ENCODE measurements at places on chromosomes 3 and 15.

DNA sequence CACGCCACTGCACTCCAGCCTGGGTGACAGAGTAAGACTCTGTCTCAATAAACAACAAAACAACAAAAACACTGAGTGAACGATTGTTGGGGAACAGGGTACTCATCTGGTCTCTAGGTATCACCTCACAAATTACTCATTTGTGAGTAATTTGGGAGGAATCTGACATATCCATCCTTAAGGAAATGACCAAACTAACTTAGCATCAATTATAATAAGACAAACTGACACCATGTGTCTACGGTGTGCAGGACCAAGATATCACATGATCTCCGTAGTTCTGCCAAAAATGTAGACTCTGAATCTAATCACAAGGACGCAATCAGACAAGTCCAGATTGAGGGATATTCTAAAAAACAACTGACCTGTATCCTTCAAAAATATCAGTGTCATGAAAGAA is 12.0 kb upstream of the DAPK2 start:
- no peak for DNase-seq

DNA sequence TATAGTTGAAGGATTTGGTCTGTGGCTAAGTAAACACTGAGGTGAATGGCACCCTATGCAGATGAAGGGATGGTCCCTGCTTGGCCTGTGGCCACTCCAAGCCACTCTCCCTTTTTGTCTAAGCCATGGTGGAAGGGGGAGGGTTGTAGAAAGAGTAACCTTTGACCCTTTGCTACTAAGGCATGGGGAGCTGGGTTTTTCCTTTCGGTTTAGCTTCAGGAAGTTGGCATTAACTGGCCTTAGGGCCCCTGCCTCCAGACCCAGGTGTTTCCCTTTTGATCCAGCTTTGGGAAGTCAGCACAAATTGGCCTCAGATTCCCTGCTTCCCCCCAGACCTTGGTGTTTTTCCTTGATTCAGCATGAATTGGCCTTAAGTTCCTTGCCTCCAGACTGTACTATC is 49.5 kb downstream of the EFCAB12 start:
- DNase-seq: no peak

DNA sequence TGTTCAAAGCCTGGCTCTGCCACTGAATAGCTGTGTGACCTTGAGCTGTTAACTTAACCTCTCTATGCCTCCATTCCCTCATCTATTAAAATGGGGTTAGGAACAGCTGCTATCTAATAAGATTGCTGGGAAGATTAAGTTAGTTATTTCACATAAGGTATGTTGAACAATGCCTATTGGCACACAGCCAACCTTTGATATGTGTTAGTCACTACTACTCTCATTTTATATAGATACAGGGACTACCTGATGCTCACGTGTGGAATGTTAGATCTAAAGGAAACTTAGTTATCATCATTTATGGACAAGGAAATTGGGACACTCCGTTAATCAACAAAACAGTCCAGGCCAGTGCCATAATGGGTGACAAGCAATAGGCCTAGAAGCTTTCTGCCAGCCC is 332.4 kb upstream of the PPP2R3A start:
- DNase-seq: no peak

DNA sequence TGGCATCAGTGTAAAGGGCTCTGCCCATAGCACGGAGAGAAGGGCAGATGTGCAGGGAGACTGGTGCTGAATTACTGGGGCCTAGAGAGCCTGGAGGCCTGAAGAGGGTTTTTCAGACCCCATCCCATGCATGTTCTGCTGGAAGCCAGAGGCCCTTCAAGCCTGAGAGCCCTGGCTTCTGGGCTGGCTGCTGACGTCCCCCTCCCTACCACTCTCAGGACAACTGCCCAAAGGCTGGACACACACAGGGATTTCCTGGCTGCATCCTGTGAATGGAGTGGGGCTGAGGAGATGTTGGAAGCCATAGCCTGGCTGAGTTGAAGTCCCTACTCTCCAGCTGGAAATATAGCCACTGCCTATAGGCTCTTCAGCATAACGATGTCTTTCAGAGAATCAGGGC is 16.9 kb upstream of the DOCK3 start:
- no peak for DNase-seq

GRCh38 chr3:16423298-16423697 is 90.2 kb downstream of the RFTN1 start:
- DNase-seq: no peak

DNA sequence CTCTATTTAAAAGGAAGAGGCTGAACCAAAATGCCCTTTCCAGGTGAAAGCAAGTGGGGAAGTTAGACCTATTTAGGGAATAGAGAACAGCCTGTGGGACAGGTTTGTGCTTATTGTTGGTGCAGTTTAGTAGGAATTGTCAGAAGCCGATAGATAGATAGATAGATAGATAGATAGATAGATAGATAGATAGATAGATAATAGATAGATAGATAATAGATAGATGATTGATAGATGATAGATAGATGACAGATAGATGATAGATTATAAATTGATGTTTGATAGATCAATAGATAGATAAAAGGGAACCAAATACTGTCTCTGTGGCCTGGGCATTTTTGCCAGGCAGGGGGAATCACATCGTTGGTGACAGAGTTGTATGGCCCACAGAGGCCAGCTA is 42.5 kb downstream of the SH3GL3 start:
- no peak for DNase-seq

DNA sequence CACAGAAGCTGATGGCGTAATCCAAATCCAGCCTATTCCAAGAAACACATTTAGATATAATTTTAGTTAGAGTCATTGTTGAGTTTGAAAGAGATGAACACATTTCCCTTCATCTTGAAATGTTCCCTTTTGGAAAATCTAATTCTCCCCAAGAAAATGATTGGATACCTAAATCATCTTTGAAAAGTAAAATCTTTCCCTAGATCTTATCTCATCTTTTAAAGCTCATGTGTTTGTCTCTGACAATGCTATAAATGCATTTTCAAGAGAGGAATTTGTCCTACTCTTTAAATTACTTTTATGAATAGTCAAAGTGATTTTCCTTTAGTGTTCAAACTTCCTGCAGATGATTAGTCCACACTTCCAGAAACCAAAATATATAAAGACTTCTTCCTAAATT is 82.6 kb upstream of the CNTN6 start:
- no peak for DNase-seq

DNA sequence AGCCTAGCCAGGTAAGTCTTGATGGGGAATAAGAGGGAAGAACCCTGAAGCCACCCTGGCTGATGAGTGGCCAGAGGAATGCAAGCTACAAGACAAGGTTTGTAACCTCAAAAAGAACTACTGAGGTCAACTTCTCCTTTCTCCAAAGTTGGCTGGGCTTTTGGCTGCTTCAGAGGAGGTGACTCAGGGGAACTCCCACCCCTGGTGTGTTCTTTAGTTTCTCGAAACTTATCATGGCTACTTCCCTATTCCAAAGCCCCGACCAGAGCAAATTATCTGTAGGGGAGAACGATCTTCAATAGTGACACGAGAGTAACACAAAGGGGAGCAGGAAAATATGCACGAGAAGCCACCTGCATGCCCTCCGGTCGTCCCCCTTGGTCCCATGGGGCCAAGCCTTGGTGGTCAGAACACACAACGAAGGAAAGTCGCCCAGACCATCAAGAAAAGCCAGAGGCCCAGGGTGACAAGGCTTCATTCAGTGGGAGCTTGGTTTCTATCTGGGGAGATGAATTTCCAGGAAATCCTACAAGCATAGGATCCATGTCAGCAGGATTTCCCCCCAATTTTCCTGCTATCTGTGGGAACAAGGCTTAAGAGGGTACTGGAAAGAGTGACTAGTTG is 6.5 kb upstream of the BCL2A1 start:
- no peak for DNase-seq

- DNase-seq: no peak
These were observed 42.8 kb upstream of the RNU6-1 start for GRCh38 chr15:67882487-67883233.

- DNase-seq: no peak
These were observed 609.9 kb downstream of the FHIT start for GRCh38 chr3:60641354-60641753.
